ENCODE measurements at places on chromosomes 2 and 18. TPM values are rescaled to one million over a fixed set of nuclear protein-coding genes. Genes with fewer than 3 reads are reported as not detected.

GRCh38 chr2:133434959-133435668 lies 133.1 kb downstream of the NCKAP5 start:
- peak; percentile 17 for DNase-seq

The CD8B2 gene
- not detected for total RNA-seq

The PRKAG3 gene
- not detected for total RNA-seq

The AGXT gene
- 0.10 TPM for total RNA-seq
